ENCODE measurements at places on chromosomes 1 and 21.
A peak's percentile ranks its signal among the peaks of the same experiment; 100 is the strongest.

- peak; percentile 93 for DNase-seq
Observed at GRCh38 chr1:214476986-214477870, 74.2 kb downstream of the PTPN14 start.

DNA sequence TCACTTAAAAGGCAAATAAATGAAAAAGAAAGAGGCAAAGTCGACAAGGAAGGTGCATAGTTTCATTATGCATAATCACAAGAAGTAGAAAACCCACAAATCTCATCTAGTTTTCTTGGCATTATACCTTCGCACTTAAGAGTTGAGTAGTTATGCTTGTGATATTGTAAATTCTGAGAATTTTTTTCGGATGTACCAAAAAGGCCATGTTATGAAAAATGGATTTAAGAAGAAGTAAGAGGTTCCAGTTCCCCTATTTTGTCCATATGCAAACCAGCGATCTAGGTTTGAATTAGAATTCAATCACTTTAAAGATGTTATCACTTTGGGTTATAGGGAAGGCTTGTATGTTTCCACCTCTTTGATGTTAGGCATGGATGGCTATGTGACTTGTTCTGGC lies 7.9 kb upstream of the ERICH3 start:
- DNase-seq: no peak

DNA sequence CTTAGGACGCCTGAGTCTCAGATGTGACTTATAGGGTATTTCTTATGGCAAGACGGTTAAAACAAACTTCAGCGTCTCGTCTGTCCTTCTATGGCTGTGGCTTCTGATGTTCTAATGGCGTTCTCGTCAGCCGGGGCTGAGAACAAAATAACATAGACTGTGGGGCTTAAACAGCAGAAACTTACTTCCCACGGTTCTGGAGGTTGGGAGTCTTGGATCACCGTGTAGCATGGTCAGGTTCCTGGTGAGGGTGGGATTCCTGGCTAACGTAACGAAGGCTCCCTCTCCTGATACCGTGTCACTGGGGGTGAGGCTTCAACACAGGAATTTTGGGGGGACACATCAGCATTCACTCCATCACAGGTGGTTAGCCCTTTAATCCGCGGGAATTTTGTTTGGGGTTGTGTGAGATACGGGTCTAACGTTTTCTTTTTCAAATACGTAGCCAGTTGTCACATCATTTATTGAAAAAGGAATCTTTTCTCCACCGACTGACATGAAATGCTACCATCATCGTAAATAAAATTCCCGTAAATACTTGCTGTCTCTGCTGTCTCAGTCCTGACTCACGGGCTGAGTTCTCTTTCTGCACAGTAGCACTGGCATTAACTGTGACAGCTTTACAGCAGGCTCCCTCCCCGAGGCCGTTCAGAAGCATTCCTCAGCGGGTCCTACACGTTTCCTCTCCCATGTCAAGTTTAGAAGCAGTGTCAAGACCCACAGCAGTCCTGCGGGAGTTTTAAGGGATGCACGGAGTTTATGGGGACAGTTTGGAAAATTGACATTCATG lies 8.1 kb upstream of the POFUT2 start:
- peak; percentile 84 for DNase-seq

GRCh38 chr21:39136711-39137110 lies 46.5 kb downstream of the PSMG1 start:
- peak; percentile 36 for DNase-seq

DNA sequence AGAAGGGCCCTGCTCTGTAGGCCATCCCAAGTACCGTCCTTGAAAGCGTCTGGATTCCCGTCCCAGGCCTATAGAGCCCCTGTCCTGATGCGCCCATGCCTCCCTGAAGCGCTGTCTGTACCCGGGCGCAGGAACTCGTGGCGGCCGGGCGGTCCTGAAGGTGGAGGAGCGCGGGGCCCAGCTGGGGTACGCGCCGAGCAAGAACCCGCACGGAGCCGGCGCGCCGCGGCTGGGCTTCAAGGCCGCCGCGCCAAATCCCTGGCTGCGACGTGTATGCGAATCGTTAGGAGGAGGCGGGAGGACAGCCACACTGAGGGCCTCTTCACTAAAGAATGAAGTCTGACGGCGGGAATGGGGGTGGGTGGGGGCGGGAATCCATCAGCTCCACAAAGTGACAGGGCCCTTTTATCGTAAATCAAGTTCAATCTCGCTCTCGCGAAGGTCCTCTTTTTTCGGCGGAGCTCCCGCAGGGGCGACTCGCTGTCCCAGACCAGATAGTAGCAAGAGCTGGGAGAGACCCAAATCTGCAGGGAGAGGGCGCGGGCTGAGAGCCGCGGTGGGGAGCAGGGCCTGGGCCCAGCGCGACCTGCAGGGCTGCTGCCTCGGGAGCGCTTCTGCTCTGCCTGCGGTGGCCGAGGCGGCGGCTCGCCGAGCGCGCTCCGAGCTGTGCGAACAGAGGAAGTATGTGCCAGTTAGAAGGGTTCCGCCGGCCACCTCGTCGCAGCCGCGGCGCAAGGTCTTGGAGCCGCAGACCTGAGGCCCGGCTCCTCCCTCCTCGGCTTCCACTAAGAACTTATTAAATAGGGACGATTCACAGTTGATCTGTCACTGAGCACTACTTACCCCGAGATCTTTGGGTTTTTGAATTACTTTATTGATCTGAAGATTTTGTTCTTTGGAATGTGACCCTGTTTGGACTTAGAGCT lies 10.4 kb downstream of the BARHL2 start:
- DNase-seq: no peak

GRCh38 chr21:24093032-24093431 lies 1514.2 kb downstream of the MRPL39 start:
- no peak for DNase-seq

DNA sequence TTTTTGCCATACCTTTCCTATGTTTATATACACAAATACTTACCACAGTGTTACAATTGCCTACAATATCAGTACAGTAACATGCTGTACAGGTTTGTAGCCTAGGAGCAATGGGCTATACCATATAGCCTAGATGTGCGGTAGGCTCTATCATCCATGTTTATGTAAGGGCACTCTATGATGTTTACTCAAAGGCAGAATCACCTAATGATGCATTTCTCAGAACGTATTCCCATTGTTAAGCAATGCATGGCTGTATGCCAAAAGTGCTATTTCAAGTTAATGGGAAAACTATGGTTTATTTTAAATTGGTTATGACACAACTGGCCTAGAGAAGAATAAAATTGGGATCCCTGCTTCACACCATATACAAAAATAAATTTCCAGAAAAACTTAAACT lies 36.9 kb upstream of the DISP1 start:
- no peak for DNase-seq

GRCh38 chr1:43267291-43267805 lies 2.4 kb upstream of the TMEM125 start:
- peak; percentile 72 for DNase-seq

DNA sequence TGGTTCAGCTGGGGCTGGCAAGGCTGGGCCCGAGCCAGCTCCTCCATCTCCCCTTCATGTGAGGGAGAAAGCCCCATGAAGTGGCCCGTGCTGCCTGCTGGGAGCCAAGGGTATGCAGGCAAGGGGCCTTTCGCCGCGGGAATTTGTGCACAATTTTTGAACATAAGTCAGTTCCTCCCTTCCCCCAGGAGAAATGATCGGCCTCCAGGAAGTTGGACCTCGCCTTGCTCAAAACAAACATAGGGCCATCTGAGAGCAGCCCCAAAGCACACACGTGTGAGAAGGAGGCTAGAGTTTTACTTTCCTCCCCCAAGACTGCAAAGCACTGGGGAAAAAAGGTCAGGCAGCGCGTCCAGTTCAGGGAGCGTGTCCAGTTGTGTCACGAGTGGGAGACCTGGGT lies 64.7 kb downstream of the PRDM16 start:
- DNase-seq: no peak

Measured in fibroblast of skin of abdomen (primary cell).